ENCODE measurements at places on chromosomes 6 and 20.

- no peak for DNase-seq
These were observed 137.3 kb downstream of the TFAP2B start for GRCh38 chr6:50956014-50956413.

DNA sequence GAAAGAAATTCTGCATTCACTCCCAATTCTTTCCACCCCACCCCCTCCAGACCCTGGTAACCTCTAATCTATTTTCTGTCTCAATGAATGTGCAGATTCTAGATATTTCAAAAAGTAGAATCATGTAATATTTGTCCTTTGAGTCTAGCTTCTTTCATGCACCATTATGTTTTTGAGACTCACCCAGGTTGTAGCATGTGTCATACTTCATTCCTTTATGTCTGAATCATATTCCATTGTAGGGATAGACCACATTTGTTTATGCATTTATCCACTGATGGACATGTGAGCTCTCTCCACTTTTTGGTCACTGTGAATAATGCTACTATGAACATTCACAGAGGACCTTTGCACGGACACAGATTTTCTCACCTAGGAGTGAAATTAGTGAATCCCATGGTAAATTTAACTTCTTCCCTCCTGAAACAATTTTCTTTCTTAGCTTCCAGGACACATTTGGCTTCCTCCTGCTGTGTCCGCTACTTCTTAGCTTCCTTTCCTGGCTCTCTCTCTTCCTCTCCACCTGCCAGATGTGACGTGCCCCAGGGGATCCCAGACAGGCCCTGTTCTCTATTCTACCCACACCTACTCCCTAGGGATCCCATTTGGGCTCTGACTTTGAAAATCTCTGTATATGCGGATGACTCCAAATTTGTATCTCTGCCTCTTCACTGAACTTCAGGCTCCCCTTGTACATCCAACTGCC is 24.1 kb upstream of the ARFGEF2 start:
- no peak for DNase-seq

- no peak for DNase-seq
These were observed 132.2 kb downstream of the SNX5 start for GRCh38 chr20:17836303-17836861.

DNA sequence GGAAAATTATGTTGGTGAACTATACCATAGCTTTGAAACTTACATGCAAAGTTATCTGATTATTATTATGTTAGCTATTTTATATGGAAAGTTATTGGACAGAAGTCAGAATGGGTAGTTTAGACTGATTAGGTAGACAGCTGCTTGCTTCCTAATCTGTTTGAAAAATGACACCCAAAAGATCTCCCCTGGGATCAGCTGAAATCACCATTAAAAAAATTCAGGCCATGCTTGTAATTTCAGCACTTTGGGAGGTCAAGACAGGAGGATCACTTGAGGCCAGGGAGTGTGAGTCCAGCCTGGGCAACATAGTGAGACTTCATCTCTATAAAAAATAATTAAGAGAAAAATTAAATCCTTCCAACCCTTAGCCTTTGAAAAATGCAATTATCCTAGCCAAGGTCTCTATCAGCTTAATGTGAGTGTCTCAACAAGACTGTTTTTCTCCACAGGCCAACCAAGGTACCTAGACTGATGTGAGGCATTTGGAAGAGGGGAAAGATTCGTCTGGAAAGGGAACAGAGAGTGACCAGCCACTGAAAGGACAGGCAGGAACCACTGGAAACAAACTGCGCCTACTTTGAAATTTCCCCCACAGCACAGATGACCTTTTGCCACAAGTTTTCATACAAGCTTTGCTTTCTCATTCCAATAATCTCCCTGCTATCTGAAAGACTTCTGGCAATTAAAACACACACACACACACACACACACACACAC is 232.3 kb downstream of the GMPR start:
- DNase-seq: no peak

DNA sequence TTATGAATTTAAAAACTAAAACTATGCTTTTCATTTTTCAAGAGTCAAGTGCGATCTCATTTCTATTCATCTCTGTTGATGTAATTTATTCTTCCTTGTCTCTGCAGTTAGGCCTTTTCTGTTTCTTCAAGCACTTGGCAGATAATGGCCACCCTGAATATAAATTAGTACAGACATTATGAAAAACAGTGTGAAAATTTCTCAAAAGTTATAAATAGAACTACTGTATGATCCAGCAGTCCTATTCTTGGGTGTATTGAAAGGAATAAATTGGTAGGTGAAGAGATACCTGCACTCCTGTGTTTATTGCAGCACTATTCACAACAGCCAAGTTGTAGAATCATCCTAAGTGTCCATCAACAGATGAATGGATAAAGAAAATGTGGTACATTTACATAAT is 248.3 kb downstream of the DOK5 start:
- no peak for DNase-seq

- no peak for DNase-seq
These were observed 78.2 kb downstream of the TSHZ2 start for GRCh38 chr20:53050338-53050737.

GRCh38 chr6:34600101-34600500 is 44.0 kb upstream of the SPDEF start:
- no peak for DNase-seq

- no peak for DNase-seq
These were observed 158.5 kb downstream of the ID4 start for GRCh38 chr6:19995575-19996257.

- no peak for DNase-seq
These were observed 23.5 kb downstream of the ZFP64 start for GRCh38 chr20:52168116-52168515.

- no peak for DNase-seq
These were observed 24.7 kb downstream of the PACSIN1 start for GRCh38 chr6:34490390-34491090.

- DNase-seq: no peak
These were observed 289.9 kb downstream of the PLCB1 start for GRCh38 chr20:8421981-8422380.

DNA sequence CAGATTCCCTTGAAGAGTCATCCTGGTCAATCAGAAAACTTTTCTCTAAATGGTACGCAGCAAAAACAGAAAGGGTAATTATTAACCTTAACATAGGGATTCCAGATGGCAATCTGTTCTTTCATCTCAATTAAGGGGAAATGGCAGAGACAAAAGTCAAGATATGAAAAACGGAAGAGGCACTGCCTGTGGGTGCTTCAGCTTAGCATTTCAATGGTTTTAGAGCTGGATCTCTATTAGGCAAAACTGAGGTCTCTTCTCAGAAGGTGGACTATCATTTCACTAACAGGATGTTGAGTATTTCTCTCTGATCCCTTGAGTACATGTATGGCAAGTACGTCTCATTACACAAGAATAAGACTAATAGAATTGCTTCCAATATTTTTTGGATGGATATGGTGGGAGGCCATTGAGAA is 296.9 kb downstream of the HIVEP2 start:
- DNase-seq: no peak

DNA sequence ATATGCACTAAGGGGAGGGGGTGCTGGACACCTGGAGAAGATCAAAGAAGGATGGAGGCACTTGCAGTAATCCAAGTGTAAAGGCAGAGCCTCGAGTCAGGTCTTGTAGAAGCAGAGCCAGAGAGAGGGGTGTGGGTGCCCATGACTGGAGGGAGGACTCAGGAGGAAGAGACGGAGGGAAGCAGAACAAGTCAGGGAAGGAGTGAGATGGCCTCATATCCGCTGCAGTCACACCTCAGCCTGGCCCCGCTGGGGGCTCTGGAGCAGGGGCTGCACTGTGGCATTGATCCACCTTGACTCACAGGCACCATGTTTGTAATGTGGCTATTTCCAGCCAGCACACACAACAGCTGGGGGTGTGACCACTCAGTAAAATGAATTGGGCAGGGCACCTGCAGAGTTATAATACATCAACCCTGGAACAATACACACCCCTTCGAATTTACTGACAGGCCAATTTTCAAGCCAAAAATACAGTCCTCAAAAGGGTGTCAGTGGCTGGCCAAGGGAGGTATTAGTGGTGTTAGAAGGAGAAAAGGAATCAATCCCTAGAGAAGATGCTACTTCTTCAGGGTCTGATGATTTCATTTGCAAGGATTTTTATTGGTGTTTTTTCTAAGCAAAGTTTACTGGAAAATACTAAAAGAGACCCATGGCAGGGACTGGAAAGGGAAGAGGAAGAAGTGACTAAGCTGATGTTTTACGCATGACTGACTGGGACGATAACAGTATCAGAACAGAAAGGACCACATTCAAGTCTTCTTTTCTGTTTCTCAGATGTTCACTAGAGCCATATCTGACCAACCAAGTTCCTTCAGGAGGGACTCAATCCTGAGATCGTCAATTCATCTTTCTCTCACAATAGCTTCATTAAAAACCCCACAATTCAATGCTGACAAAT is 18.9 kb upstream of the NXT1 start:
- no peak for DNase-seq

DNA sequence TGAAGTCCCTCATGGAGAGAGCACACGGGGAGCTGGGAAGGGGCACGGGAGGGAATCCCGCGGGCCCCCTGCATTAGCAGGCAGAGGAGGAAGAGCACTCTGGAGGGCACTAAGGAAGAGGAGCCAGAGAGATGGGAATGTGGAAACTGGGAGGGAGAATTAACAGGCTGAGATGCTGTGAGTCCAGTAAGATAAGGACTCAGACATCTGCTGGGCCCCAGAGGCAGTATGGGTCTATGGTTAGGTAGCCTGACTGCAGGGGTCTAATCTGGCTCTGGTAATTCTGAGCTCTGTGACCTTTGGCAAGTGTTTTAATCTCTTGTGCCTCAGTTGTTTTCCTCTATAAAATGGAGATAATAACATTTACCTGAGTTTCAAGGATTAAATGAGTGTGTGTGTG is 15.7 kb upstream of the SRSF3 start:
- DNase-seq: no peak

- DNase-seq: no peak
These were observed 929.9 kb upstream of the EPHA7 start for GRCh38 chr6:94349227-94349626.

- DNase-seq: no peak
These were observed 13.4 kb downstream of the COL11A2 start for GRCh38 chr6:33178755-33179475.

- DNase-seq: no peak
These were observed 556.5 kb downstream of the BMP2 start for GRCh38 chr20:7323957-7324356.

- DNase-seq: no peak
These were observed 7.8 kb upstream of the APMAP start for GRCh38 chr20:25000268-25000801.

DNA sequence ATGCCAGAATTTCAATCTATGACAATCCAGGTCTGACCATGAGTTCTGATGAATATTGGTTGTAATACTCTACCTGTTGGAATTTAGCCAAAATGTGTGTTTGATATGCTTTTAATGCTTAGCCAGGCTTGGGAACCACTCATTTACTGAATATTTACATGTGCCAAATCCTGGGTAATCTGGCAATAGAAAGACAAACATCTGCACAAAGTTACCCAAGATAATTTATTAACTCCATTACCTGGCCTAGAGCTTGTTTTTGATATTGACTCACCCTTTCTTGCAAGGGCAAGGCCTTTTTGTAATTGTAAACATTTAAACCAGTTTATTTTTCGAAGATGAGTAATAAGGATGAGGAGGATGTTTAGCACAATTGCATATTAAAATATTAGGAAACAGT is 13.5 kb upstream of the CD2AP start:
- DNase-seq: no peak

DNA sequence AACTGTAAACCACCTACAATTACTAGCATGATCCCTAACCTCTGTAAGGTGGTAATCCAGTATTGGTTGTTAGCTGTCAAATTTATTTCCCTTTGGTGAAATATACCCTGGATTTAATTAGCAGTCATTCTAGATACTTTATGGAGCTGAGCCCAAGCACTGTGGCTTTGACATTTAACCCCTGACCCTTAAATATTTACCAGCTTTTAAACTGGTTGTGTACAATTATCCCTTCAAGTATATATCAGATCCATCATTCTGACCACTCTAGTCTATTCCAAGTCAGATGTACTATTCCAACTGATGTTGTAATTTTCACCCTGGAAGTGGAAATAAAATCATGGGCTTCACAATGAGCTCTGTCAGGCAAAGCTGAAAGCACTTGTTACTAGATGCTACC is 229.6 kb downstream of the FOXC1 start:
- no peak for DNase-seq

DNA sequence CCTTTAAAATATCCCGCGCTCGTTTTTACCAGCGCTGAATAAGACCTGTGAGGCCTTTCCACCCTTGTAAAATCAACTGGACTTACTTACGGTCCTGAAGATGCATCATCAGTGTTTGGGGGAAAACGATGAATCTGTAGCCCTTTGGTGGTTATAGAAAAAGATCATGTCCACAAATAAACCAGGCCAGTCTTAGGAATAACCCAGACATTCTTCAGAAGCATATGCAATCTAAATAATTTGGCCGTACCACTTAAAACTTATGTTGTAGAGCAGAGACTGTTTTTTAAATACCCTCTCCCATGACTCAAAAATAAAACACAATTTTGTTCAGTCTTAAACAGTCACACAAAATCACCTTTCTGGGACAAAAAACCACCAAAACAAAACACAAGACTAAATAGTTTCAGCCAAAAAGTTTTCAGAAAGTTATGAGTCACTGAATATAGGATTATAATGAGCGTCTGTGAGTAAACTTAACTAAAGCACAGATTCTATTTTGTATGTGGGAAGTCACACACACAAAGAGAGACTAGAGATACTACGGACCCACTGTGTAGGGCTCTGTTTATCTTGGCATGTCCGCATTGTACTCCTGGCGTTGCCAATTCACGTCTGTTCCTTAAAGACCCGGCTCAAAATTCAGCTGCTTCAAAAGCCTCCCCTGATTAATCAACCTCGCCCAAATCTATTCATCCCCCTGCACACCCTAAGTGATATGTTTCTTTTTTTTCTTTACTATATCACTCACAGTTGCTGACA is 26.5 kb upstream of the SMOC2 start:
- DNase-seq: no peak

Measured in stimulated activated CD8-positive, alpha-beta memory T cell treated with anti-CD3 and anti-CD28 coated beads, Interleukin-12 subunit alpha, Interleukin-12 subunit beta, amount 100 ng/mL, for 1 hour (primary cell).